ENCODE measurements at places on chromosomes 3 and 15.

- no peak for DNase-seq
Observed at GRCh38 chr3:61669203-61669602, 107.8 kb downstream of the PTPRG start.

GRCh38 chr3:6125520-6125919 lies 735.4 kb upstream of the GRM7 start:
- no peak for DNase-seq

DNA sequence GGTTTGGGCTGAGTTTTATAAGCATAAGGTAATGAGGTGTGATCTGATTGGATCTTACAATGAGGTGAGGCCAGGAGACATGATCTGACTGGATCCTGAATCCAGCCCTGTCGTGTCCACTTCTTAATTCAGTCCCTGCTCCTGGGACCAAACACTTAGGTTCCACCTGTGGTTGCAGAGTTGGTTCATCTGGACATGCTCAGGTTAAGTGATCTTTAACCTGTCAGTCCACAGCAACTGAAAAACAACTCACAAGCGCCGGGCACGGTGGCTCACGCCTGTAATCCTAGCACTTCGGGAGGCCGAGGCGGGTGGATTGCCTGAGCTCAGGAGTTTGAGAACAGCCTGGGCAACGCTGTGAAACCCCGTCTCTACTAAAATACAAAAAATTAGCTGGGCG lies 679.3 kb upstream of the ALCAM start:
- no peak for DNase-seq

GRCh38 chr15:65986416-65986815 lies 117.1 kb downstream of the RAB11A start:
- no peak for DNase-seq

GRCh38 chr3:127679534-127680145 lies 6.9 kb downstream of the ABTB1 start:
- no peak for DNase-seq

DNA sequence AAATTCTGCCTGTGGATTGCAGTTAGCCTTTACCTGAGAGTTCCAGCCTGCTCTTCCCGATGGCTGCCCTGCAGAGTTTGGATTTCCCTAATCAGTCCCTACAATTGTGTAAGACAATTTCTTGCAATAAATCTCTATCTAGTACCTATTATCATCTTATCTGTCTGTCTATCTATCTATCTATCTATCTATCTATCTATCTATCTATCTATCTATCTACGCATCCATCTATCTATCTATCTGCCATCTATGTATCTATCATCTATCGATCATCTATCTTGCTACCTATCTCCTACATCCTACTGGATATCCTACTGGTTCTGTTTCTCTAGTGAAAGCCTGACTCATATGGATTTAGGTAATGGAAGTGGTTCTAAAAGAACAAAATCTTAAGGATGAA lies 30.4 kb upstream of the XCR1 start:
- DNase-seq = no peak

DNA sequence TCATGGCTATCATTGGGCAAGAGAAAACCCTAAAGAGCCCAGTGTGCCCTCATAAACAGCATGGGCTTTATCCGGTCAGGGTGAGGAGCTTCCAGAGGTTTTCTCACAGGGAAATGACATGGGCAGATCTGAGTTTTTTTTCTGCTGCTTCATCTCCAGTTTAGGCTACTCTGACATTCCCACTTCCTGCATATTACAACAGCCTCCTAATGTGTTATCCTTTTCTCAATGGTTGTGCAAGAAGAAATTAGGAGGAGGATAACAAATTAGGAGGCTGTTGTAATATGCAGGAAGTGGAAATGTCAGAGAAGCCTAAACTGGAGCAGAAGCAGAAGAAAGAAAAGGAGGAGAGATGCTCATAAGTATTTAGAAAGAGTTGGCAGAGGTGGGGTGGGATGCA lies 175.6 kb downstream of the MTHFS start:
- no peak for DNase-seq

DNA sequence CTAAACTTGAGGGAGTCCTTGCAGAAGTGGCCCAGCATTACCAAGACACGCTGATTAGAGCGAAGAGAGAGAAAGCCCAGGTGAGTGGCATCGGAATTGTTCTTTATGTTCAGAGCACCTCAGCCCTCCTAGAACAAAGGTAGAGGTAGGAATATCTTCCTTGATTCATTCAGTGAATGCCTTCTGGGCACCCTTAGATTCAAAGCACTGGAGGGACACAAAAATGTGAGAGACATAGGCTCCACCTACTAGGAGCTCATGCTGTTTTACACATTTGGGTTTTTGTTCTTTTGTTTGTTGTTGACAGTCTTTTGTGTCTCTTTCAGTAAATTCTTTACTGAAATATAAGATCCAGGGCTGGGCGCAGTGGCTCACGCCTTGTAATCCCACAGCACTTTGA lies 68.2 kb downstream of the IQGAP1 start:
- no peak for DNase-seq

GRCh38 chr15:68524753-68525584 lies 53.8 kb upstream of the CORO2B start:
- DNase-seq = no peak

GRCh38 chr15:101043011-101043410 lies 123.9 kb downstream of the LRRK1 start:
- DNase-seq = no peak

DNA sequence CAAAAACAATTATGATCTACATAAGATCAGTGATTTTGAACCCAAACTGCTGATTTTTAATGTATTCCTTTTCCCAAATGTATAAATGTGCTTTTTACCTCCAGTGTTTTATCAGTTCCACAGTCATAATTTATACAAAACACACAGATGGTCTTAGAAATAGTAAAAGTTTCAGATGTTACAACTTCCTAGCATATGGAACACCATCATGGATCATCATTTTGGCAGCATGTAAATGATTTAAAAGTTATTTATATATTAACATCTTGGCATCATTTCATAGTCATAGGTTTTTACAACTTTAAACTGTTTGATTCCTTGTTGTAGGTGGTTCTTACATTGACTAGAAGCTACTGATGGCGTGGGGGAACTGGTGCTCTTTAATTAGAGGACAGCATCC lies 1025.3 kb downstream of the ROBO1 start:
- no peak for DNase-seq

DNA sequence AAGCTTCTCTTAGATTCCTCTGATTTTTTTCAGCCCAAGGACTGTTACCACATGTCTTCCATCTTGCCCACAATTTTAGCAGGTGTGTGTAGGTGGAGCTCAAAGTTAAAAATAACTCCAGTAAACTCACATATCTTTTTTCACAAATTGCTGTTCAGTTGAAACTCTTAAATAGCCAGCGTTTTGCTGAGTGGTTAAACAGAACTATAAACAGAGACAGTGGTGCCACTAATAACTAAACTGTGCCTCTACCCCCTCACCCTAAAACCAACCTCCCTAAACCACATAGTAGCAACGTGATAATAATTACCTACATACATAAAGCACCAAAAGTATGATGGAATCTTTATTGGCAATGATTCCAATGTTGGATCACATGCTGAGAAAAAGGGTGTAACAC lies 525.1 kb downstream of the PDCD6IP start:
- no peak for DNase-seq

DNA sequence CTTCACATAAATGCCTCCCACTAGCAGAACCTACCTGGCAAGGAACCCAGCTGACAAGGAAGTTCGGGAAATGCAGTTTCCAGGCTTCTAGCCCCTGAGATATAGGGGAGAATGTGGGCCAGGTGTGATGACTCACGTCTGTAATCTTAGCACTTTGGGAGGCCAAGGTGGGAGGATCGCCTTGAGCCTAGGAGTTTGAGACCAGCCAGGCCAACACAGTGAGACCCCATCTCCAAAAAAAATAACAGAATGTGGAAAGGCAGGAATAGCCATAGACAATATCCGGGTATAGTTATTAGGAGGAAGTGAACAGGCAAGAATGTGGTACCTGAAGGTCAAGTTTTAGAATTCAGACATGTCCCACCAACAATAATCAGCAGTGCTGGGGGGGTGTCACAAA lies 40.5 kb upstream of the SH3BP5 start:
- DNase-seq = no peak
